ENCODE measurements at places on chromosomes 1 and 21. TPM values are rescaled to one million over a fixed set of nuclear protein-coding genes. Genes with fewer than 3 reads are reported as not detected.
A peak's percentile ranks its signal among the peaks of the same experiment; 100 is the strongest.

- H3K4me1 ChIP-seq, result no peaks in the 10 kb centered on the region
- H3K36me3 ChIP-seq, result no peaks in the 10 kb centered on the region
- H3K27ac ChIP-seq, result no peak overlapping the region
- DNase-seq, result no peak
- no peaks in the 10 kb centered on the region for H3K27me3 ChIP-seq
- no peak overlapping the region for H3K4me3 ChIP-seq
These were observed 39.3 kb downstream of the CRP start for GRCh38 chr1:159675046-159675445.

DNA sequence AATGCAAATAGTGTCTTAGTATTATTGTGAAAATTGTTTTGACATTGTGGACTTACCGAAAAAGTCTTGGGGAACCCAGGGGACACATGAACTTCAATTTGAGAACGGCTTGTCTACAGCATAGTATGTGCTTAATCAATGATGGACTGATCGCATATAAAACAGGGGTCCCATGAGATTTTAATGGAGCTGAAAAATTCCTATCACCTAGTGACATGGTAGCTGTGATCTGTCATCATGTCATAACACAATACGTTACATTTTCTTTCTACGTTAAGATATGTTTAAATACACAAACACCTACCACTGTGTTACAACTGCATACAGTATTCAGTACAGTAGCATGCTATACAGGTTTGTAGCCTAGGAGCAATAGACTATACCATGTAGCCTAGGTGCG lies 153.3 kb upstream of the FOXD3 start:
- H3K4me1 ChIP-seq, result no peaks in the 10 kb centered on the region
- DNase-seq, result no peak
- no peak overlapping the region for H3K27ac ChIP-seq
- 0 out of 2 replicates have a peak, but pooled peaks cover 9% of the 10 kb centered on the region for H3K27me3 ChIP-seq
- no peak overlapping the region for H3K4me3 ChIP-seq

KCND3 gene
- 0.13 TPM for total RNA-seq

CFHR3 gene
- total RNA-seq, result not detected

GRCh38 chr1:41362357-41362721 lies 1.1 kb downstream of the FOXO6 start:
- no peak for DNase-seq
- no peaks in the 10 kb centered on the region for H3K36me3 ChIP-seq
- H3K4me3 ChIP-seq, result no peak overlapping the region
- no peaks in the 10 kb centered on the region for H3K4me1 ChIP-seq
- H3K27me3 ChIP-seq, result peaks cover 39% of the 10 kb centered on the region

- H3K36me3 ChIP-seq, result no peaks in the 10 kb centered on the region
- H3K27me3 ChIP-seq, result 0 out of 2 replicates have a peak, but pooled peaks cover 4% of the 10 kb centered on the region
- peak; percentile 40 for DNase-seq
- 0 out of 2 replicates have a peak, but pooled peaks cover 8% of the 10 kb centered on the region for H3K4me1 ChIP-seq
These were observed 4.1 kb downstream of the PIK3R3 start for GRCh38 chr1:46128344-46128743.

GRCh38 chr21:44817914-44818639 lies at the start of gene SUMO3:
Gene SUMO3 (minus strand): TSS chr21:44818062. CDS start chr21:44817968, 94 bp downstream.
- H3K4me3 ChIP-seq, result peak within 1 kb of the TSS; percentile 82
- H3K36me3 ChIP-seq, result no peaks in the 10 kb centered on the region
- DNase-seq, result peak; percentile 91
- peak within 1 kb of the TSS; percentile 36 for H3K27ac ChIP-seq

GRCh38 chr21:33033094-33033951 lies 7.6 kb downstream of the OLIG2 start:
- no peak for DNase-seq
- H3K27ac ChIP-seq, result no peak overlapping the region
- H3K27me3 ChIP-seq, result peaks cover 67% of the 10 kb centered on the region
- peaks cover 11% of the 10 kb centered on the region for H3K4me1 ChIP-seq

DNA sequence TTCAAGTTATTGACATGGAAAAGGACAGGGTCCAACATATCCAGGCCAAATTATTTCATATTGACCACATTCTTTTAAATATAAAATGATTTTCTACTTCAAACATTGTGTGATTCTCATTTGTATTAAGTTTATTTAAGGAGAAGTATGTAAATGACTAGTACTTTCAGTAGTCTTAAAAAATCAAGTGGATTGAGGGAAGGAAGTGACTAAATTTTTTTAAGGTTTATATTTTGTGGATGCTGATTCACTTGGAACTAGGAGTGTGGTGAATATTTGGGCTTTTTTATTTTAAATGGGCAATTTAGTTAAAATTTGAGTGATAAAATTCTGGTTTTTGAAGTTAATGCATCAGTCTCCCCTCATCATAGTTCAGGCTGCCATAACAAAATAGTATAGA lies 10.1 kb downstream of the PRRC2C start:
- H3K4me1 ChIP-seq, result peaks cover 20% of the 10 kb centered on the region
- H3K36me3 ChIP-seq, result peaks cover 9% of the 10 kb centered on the region
- DNase-seq, result peak; percentile 20
- H3K27me3 ChIP-seq, result no peaks in the 10 kb centered on the region
- H3K4me3 ChIP-seq, result no peak overlapping the region
- H3K27ac ChIP-seq, result peak overlapping the region; percentile 41

DNA sequence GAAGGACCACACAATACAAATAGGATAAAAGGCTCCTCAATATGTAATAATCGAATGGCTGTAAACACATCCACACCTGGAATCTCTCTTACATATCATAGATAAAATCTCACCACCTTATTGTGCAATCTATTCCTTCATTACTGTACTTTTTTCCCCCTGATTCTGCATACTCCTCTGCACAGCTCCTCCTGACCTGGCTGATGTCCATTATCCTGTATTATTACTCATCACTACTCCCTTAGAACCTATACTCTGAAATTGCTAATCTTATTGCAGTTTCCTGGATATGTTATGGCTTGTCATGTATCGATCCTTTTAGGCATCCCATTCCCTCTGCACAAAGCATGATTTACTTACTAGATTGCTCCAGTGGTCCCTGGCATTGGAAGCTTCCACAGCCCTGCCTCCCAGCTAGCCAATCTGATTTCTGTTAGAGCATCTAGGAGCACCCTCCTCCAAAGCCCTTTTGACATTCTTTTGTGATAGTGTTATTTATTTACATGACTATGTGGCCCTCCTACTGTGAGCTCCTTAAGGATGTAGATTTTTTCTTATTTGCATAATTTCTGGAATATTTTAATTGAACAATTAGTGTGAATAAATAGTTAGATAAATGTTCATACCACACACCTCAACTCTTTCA lies 24.2 kb upstream of the PHGDH start:
- peaks cover 3% of the 10 kb centered on the region for H3K4me1 ChIP-seq
- no peaks in the 10 kb centered on the region for H3K36me3 ChIP-seq

TMEM82 gene
- total RNA-seq, result not detected

GRCh38 chr1:39540504-39541031 lies 36.0 kb downstream of the PABPC4 start:
- H3K27ac ChIP-seq, result no peak overlapping the region
- H3K4me3 ChIP-seq, result no peak overlapping the region
- H3K4me1 ChIP-seq, result no peaks in the 10 kb centered on the region
- no peaks in the 10 kb centered on the region for H3K36me3 ChIP-seq
- DNase-seq, result peak; percentile 29

IFNLR1 gene
- not detected for total RNA-seq

DNA sequence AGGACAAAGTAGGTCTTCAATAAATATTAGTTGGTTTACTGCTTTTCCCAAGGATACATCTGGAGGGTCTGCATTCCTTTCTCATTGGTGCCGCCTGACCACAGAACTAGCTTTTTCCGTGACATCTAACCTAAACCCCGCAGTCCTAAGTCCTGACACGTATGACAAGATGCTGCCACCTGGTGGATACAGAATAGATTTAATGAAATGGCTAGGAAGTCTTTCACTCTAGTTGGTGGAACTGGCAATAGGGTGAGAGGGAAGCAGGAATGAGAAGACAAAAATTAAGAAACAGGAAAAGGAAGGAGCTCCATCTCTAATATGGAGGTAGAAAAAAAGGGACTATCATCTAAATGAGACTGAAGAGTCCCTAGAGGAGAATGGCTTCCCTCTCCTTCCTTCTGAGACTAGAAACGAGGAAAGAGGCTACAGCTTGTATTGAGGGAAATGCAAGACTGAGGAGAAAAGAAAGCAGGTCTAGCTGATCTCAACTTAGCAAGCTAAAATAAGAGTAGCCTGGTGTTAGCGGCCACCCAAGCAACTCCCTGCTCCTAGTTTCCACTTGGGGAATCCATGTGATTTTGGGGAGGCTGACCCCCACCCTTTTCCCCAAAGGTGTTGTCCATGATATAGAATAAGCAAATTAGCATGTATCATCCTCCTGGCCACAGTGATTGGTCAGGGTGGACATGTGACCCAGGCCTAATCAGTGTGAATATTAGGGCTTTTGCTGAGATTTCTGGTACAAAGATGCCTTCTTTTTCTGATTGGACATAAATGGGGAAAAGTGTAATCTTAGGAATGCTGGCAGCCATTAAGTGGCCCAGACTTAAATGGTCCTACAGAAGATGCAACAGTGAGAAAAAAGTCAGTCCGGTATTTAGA lies 5.9 kb downstream of the RFX5 start:
- H3K27me3 ChIP-seq, result no peaks in the 10 kb centered on the region
- 0 out of 2 replicates have a peak, but pooled peaks cover 2% of the 10 kb centered on the region for H3K4me1 ChIP-seq
- no peak overlapping the region for H3K27ac ChIP-seq

DNA sequence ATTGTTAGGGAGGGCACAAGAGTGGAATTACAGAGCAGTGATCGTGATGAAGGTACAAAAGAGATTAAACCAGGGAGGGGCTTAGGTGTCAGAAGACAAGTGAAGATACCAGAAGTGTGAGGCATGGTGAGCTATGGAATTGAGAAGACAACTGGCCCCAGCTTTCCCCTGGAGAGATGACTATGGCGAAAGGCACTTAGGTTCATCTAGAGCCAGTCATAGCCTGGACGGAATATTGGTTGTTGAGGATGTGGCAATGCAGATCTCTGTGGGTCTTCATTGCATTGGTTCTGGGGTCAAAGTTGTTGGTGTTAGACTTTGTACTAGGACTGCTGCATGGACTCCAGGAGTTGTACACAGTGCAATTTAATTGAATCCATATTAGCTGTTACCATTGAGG lies 115.7 kb downstream of the FASLG start:
- peak; percentile 29 for DNase-seq
- no peaks in the 10 kb centered on the region for H3K4me1 ChIP-seq
- no peak overlapping the region for H3K27ac ChIP-seq
- H3K4me3 ChIP-seq, result no peak overlapping the region

DNA sequence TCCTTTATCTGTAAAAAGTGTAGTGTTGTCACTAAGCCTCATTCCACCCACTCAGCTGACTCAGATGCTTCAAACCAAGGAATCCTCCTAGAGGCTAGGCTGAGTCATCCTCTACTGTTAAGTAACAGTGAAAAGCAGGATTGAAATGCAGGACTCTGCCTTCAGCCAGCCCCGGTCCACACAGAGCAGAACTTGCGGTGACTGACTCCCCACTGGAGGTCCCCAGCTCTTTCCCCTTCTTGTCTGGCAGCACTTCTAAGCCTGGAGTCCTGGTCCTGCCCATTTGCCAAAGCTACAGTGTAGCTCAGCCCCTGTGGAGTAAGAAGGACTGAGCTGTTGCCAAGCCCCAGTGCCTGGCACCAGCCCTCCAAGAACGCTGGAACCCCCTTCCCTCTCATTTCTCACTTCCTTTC lies 1.7 kb downstream of the RAB7B start:
- peak; percentile 100 for DNase-seq
- H3K27me3 ChIP-seq, result no peaks in the 10 kb centered on the region
- peak overlapping the region; percentile 92 for H3K27ac ChIP-seq
- peak overlapping the region; percentile 67 for H3K4me3 ChIP-seq

DNA sequence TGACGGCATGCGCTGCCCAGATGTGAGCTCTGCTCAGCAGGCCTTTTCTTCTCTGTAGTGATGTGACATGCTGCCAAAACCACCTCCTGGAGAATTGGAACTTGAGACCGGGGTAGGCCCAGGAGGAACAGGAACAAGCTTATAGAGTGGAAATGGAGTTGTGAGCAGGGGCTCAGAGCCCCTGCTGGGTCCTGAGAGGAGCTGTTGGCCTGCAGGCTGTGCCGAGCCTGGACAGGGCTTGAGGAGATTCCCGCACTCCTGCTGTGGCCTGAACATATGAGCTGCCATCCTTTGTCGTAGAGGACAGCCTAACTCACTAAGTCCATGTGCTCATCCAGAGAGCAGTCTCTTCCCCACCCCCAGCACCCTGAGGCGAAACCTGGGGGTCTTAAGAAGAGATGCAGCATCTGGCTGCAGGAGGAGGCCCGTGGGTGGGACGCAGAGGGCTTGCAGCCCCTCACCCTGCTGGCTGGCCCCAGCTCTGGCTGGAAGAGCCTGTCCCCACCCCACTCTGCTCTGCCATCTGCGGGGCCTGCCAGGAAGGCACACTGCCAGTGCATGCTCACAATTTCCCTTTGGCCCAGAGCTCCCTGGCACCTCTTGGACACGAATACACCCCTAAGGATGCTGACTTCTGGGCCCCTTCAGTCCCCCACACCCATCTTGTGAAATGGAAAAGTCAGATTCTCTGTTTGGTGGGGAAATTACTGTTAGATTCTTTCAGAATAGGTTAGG lies 42.5 kb downstream of the PTPRF start:
- no peaks in the 10 kb centered on the region for H3K27me3 ChIP-seq
- no peaks in the 10 kb centered on the region for H3K4me1 ChIP-seq
- H3K4me3 ChIP-seq, result no peak overlapping the region
- DNase-seq, result no peak
- no peak overlapping the region for H3K27ac ChIP-seq
- no peaks in the 10 kb centered on the region for H3K36me3 ChIP-seq

DNA sequence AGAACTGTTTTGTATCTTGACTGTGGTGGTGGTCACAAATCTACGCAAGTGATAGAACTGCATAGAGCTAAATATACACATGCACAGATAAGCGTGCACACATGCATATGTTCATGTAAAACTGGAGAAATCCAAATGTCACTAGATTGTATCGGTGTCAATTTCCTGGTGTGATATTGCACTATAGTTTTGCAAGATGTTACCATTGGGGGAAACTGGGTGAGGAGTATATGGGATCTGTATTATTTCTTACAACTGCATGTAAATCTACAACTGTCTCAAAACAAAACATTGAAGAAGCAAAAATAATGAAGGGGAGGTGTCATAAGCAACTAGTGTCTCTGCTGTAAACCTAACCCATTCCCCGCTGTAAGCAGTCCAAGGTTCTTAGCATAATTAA lies 30.2 kb downstream of the FAM163A start:
- DNase-seq, result no peak
- H3K36me3 ChIP-seq, result no peaks in the 10 kb centered on the region
- H3K27ac ChIP-seq, result no peak overlapping the region
